Head of caudate nucleus (tissue), 42 donors: ENCODE measurements at places on chromosomes 7 and 10.

DNA sequence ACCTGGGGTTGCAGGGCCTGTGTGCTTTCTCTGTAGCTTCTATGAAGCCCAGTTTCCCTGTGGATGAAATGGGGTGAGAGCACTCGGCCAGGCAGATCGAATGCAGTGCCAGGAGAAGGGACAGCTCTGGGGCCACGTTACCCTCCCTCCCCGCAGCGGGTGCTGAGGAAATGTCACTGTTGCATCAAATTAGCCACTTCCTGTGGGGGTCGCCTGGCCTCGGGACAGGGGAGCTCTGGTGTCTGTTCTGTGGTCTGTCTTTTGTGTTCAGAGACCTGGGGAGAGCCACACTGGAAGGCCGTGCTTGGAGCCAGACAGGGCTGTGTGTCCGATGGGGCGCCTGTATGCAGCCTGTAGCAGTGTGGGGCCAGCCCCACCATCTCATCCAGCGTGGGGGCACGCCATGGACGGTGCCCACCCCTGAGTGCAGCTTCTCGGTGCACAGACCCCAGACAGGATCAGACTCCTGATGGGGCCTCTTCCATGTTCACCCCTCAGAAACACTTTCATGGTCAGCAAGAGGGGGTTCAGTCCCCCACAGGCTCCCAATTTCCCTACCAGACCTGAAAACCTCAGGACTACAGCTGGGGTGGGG lies 13.6 kb downstream of the TTYH3 start:
- no peak for DNase-seq

- no peak for DNase-seq
Measured at GRCh38 chr7:52502281-52502680, 533.2 kb upstream of the POM121L12 start.

GRCh38 chr7:149873970-149874643 lies 338 bp downstream of the ATP6V0E2 start:
- DNase-seq, result no peak

DNA sequence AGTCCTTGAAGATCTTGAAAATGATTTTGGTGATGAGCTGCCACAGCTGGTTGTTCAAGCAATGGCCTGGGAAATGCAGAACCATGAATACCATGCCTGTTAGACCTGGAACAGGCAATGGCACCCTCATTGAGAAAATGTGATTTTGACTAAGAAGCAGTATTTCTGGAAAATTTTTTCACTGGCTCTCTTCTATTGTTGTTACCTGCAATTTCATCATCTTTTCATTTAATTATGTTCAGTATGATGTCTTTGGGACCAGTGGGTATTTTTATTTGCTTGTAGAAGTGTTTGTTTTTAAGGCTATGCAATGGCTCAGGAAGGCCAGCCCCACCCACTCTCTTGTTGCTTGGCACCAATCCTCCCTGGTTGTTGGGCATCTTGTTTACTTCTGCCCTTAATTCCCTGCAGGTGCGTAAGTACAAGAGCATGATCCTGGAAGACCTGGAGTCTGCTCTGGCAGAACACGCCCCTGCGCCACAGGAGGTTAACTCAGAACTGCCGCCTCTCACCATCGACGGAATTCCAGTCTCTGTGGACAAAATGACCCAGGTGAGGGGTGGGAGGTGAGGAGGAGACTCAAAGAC lies 78.6 kb downstream of the NRF1 start:
- DNase-seq, result no peak

DNA sequence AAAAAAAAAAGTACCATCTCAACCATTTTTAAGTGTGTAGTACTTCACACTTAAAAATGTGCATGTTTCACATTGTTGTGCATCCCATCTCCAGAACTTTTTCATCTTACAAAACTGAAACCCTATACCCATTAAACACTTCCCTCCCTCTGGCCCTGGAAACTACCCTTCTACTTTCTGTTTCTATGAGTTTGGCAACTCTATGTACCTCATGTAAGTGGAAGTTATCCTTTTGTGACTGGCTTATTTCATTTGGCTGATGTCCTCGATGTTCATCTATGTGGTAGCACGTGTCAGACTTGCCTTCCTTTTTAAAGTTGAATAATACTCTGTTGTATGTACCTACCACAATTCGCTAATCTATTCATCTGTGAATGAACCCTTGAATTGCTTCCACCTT lies 12.2 kb downstream of the KCNMA1 start:
- no peak for DNase-seq
